Activated T-cell treated with anti-CD3 and anti-CD28 coated beads for 1 hour (primary cell): ENCODE measurements at places on chromosomes 6 and 20.

DNA sequence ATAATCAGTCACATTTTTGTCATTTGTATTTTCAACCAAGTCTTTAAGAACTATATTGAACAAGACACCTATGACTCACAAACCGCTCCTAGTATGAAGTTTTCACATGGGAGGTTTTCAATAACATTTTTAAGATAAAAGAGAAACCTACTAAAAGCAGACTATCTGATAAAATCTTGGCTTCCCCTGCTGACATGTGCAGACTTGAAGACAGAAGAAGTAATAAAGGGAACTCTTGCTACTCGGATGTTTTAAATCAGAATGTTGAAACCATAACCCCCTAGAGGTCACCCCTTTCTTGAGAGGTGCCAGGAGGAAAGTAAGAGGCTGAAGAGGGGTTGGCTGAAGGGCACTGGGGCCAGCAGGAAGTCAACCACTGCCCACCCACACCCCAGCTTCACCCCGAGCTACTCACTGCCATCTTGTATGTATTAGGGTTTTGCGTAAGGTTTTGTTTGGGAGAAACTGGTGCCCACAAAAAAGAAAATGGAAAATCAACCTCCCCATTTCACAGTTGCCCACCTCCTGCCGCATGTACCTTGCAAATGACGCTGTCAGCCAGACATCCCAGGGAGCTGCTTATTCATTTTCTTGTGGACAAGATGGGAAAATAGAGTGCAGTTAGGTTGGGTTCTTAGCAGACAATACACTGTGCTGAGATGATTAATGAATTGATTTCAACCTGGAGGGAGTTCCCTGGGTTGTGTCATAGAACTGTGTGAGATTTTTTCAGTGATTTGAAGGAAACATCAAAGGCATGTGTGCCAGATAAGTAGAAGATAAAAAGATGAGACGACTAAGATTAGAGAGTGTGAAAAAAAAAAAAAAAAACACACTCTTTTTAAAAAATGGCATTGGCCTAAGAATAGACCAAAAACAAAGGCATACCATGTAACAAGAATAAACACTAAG, 83.2 kb upstream of the TAB2 start:
- DNase-seq = no peak

GRCh38 chr6:20377623-20378265, 23.9 kb upstream of the E2F3 start:
- DNase-seq = no peak

- DNase-seq = no peak
Measured at GRCh38 chr20:38355161-38356012, 9.1 kb downstream of the LBP start.

- DNase-seq = no peak
Measured at GRCh38 chr6:28458568-28458967, 15.3 kb upstream of the ZSCAN23 start.

DNA sequence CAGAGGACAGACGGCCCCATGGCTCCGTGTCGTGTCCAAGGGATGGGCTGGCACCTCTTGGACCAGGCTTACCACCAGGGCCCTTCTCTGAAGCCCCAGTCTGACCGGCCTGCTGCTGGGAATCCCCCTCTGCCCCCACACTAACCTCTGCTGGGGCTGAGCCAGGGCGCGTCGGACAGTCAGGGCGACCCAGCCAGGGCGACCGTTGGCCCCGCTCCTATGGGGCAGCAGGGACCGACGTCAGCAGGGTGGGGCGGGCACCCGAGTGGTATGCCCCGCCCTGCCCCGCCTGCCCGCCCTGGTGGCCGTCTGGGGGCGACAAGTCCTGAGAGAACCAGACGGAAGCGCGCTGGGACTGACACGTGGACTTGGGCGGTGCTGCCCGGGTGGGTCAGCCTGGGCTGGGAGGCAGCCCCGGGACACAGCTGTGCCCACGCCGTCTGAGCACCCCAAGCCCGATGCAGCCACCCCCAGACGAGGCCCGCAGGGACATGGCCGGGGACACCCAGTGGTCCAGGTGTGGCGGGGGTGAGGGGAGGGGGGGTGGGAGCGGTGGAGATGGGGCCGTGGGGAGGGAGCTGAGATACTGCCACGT, at the start of gene SLC17A9:
SLC17A9 (plus strand) TSS at position 337 of the 595 bp plus-strand sequence; CDS start at position 459, 122 bp downstream.
- no peak for DNase-seq

GRCh38 chr6:129776542-129777330, 66.8 kb upstream of the ARHGAP18 start:
- DNase-seq = no peak

GRCh38 chr20:11311659-11312224, 606.0 kb upstream of the BTBD3 start:
- DNase-seq = no peak

- no peak for DNase-seq
Measured at GRCh38 chr20:10430704-10431103, 3.3 kb downstream of the MKKS start.

DNA sequence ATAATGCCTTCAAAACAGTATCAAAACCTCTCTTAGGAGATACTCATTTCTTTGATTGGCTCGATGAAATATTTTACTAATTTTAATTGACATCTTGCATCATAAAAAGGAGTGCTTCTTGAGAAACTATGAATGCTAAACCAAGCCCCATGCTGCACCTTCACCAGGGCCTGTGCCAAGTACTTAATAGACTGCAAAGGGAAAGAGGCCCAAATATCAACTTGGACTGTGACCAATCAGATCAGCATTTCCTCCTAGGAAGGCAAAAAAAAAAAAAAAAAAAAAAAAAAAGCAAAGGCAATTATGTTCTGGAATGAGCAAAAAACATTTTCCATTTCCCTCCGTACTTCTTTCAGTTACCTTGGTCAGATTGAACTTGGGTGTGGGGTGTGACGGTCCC, 253.0 kb upstream of the SOX4 start:
- no peak for DNase-seq

GRCh38 chr6:47819461-47819860, 37.6 kb downstream of the OPN5 start:
- DNase-seq = no peak

- DNase-seq = no peak
Measured at GRCh38 chr20:25496165-25496967, 88.9 kb downstream of the GINS1 start.

- no peak for DNase-seq
Measured at GRCh38 chr6:149166747-149167146, 150.8 kb upstream of the TAB2 start.

GRCh38 chr6:77462359-77463307, 658 bp downstream of the HTR1B start:
- no peak for DNase-seq

DNA sequence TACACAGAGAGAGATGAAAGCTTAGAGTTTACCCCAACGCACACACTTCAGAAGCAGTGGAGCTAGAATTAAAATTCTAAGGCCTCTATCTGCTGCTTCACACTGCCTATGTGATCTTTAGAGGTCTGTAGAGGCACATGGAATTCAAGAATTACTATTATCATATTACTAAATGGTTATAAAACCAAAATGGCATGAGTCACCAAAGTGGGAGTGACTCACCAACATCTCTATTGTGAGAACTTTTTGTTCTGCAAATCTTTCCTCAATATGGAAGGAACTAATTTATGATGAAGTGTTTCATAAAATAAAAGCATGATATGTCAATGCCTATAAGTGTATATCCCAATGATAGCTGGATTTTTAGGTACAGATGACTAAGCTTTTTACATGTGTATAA, 28.5 kb upstream of the TMEM244 start:
- DNase-seq = no peak

- DNase-seq = no peak
Measured at GRCh38 chr6:7276199-7276524, 36.8 kb downstream of the SSR1 start.

DNA sequence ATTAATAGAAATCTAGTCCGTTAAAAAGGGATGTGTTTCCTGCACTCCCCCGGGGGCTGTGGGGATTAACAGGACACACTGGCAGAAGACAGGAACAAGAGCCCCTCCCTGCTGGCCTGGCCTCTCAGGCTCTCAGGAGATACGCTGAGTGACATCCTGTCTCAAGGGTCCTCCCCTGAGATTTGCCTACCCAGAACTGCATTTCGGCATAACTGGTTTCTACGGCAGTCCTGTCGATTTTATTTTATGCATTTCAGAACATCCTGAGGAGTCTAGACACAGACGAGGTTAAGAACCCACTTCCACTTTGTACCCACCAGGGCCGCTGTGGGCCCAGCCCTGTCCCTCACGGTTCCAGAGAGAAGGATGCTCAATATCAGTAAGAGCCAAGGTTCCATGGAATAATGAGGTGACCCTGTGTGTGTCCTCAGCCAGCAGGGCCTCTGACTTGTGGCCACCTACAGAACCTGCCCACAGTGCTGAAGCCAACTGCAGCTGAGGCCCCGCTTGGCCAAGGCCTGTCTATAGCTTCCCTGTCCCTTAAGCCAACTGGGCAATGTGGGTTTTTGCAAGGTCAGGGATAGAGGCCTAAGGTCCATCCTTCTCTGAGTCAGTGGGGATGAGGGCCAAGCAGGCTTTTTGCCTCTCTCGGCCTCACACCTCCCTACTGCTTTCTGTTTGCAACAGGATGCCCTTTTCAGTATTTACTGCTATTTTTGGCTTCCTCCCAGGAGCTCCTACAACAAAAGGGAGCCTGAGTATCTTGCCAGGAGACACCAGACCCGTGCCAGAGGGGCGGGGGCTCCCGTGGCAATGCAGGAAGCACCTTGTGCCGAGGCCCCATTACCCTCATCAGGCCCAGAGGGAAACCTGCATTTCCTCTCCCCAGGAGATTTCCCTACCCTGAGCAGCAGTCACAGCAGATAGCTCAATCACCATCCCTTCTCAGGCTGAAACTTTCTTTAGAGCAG, 14.7 kb downstream of the UQCC2 start:
- DNase-seq = peak; percentile 18

GRCh38 chr6:38432479-38432878, 207.2 kb downstream of the BTBD9 start:
- DNase-seq = no peak

GRCh38 chr6:28724395-28724794, 198.7 kb downstream of the GPX5 start:
- no peak for DNase-seq

DNA sequence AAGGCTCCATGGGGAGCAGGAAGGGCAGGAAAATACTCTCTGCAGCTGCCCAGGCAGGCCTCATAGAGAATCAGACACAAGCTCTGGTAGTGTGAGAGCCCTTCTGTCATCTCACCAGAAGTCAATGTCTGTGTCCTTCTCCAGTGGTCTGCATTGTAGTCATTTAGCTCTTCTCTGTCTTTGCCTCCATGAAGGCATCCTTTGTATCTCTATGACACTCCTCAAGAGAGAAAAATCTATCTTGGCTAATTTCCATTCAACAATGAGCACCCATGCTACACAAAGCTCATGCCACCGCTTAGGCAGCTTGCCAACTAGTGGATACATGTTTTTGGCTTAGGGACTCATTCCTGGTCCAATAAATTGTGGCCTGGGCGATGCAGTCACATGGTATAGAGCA, 92.1 kb downstream of the RNF217 start:
- no peak for DNase-seq

- no peak for DNase-seq
Measured at GRCh38 chr6:137148306-137149034, 25.0 kb downstream of the IL22RA2 start.

- DNase-seq = no peak
Measured at GRCh38 chr6:80263585-80263984, 157.1 kb downstream of the BCKDHB start.

- DNase-seq = no peak
Measured at GRCh38 chr6:90217506-90218127, 79.0 kb downstream of the BACH2 start.

DNA sequence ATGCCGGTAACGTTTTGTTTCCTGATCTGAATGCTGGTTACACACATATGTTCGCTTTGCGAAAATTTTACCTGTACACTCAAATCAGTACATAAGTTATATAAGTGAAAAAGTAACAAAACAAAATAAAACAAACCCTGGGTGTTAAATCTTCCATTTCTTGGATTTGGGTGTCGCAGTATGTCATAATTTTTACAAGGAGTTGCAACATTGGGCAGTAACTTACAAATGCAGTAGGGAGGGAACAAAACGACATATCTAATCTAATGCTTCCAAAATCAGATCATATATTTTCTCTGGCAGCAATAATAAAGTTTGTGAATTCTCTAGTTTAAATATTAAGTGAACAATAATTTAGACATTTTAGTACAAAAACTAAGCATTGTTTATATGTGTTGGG, 25.2 kb downstream of the SNX14 start:
- no peak for DNase-seq

- DNase-seq = no peak
Measured at GRCh38 chr6:44474643-44475042, 87.1 kb downstream of the CDC5L start.

DNA sequence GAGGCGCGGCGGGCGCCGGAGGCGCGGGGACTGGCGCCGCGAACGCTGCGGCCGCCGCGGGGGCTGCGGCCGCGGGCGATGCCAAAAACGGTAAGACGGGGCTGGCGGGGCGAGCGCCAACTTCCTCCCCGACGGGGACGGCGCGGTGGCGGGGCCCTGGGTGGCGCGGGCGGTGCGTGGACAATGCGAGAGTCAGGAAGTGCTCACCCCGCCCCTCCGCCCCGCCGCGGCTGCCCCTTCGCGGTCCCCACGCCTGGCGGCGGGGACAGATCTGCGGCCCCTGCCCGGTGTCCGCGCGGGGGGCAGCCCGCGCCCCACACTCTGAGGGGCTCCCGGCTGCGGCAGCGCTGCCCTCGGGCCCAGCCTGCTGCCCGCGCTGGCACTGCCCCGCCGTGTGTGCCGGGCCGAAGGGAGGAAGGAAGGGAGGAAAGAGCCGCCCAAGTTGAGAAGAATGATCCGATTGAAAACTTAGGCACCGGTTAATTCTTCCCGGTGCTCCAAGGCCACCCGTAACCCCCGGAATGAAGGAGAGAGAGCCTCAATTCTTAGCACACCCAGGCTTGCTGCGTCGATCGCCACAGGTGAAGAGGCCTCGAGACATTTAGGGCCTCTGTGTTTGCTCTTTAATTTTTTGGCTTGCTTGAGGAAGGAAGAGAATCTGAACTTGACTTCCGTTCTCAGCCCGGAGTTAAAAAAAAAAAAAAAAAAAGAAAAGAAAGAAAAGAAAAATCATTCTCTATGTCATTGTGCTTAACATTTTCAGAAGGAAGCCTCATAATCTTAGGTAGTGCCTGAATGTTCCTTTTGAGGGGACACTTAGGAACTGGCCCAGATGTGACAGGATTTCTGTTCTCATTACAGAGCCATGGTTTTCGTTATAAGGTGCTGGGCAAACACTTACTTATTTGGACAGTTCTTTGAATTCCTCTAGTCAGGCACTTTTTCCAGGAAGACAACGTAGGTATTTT, 982 bp downstream of the HECA start:
- peak; percentile 46 for DNase-seq

DNA sequence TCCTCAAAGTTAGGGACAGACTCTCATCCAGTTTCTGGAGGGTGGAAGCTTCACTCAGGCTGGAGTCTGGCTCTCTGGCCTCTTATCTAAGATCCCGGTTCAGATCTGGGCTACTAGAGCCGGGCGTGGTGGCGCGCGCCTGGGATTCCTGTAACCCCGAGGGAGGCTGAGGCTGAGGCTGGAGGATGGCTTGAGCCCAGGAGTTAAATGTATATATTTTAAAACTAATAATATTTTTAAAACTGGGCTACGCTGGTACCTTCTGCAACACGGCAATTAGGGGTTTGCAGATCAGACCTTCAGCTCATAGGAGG, 710 bp upstream of the ZNF343 start:
- no peak for DNase-seq
